LHCN-M2 (cell line): ENCODE measurements at places on chromosomes 1 and 21. TPM values are rescaled to one million over a fixed set of nuclear protein-coding genes. Genes with fewer than 3 reads are reported as not detected.

Gene TFAP2E
- 0.06 and 0.19 TPM in 2 replicates for total RNA-seq

Gene TMCO2
- not detected in 2 replicates for total RNA-seq

- DNase-seq: peak; percentile 29
Measured at GRCh38 chr1:179754041-179754624, 11.0 kb downstream of the FAM163A start.

DNA sequence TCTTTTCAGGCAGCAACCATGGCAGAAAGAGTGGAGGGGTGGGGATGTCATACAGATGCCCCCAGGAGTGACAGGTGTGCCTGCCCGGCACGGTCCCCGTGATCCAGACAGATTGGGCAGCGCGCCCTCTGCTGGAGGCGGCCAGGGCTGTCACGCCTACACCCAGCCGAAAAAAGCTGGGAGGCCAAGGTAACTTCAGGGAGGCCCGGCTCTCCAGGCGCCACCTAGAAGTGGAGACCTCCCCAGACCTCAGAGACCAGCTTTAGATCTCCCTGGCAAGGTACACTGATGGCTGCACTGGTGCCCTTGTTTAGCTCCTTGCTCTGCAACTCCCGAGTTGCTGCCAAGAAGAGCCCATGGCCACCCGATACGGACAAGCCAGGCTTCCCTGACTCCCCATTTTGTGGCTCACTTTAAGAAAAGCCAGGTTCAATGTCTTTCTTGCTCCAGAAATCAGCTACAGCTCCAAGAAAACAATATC lies 6.6 kb downstream of the GOLT1A start:
- peak; percentile 22 for DNase-seq

GRCh38 chr1:46969014-46969619 lies 27.8 kb upstream of the CYP4A11 start:
- DNase-seq: no peak

DNA sequence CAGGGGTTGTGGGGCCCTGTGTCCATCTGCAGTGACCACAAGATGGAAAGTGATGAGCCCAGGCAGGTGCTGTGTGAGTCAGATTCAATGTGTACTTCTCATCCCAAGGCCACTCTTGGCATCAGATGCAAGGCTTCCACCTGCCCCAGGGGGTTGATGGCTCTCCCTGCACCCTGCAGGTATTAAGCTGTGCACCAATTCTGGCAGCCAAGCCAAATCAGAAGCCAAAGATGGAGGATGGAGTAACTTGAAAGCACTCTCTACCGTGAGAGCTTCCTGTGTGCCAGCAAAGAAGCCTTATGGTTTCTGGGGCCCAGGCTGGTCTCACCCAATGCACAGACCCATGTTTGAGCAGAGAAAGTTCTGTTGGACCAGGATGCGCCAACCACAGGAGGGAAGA lies 44.3 kb upstream of the TENT5C start:
- DNase-seq: no peak

DNA sequence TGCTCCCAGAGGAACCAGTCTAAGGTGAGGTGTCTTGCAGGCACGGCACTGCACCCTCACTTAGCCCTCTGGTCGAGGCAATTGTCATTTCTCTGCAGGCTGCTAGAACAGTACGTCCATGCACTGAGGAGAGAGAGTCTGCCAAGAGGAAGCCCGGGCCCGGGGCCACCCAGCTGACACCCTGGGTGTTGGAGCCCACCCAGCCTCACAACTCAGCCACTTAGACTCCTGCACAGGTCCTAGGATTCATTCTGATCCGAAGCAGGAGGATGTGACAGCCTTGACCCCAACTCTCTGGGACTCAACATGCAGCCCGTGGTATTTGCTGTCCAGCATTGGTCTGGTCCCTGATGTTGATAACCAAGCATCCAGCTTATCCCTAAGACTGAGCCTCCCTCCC lies 111.9 kb downstream of the ADSS2 start:
- no peak for DNase-seq

Gene TLCD4
- 0.32 and 0.75 TPM in 2 replicates for total RNA-seq

GRCh38 chr1:119895102-119895501 lies 1.2 kb downstream of the ADAM30 start:
- DNase-seq: no peak

- peak; percentile 41 for DNase-seq
Measured at GRCh38 chr1:235821361-235821981, 45.2 kb downstream of the LYST start.

DNA sequence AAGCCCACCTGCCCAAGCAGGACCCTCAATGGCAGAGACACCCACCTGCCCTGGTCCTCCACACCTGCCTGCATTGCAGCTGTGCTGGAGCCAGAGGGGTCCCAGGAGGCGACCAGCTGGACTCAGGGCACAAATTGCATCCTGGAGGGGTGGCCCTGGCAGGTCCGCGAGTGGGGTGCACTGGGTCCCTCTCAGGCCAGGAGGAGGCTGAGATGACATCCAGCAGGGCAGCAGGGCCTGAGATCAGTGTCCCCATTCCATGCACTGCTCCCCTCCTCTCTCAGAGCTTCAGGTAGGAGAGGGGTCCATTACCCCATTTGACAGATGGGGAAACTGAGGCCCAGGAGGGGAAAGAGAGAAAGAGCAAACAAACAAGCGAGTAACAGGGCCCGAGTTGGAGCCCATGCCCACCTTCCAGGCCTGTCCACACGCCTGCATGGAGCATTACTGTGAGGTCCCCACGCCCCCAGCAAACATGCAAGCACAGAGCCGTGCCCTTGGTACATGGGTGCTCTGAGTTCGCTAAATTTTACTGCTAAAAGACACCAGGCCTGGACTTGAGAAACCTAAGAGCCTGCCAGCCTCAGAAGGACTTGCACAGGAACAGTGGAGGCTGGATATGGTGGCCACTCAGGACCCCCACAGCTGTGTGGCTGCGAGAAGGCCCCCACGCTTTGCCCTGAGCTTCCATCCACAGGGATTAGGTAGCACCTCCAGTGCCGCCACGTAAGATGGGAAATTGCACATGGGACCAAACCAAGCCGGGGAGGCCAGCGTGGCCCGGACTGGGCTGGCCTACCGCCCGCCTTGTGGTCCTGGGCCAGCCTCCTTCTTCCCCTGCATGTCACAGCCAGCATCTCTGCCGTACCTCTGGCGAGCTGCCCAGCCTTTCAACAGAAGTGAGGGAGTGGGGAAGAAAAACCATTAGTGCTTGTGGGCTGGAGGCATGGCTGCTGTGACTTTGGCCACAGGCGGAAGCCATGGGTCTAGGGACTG lies 7.4 kb downstream of the WNT3A start:
- DNase-seq: peak; percentile 47

Gene RNU1-2
- total RNA-seq: under 0.01 TPM in 1 of 2 replicates, not detected in the other

DNA sequence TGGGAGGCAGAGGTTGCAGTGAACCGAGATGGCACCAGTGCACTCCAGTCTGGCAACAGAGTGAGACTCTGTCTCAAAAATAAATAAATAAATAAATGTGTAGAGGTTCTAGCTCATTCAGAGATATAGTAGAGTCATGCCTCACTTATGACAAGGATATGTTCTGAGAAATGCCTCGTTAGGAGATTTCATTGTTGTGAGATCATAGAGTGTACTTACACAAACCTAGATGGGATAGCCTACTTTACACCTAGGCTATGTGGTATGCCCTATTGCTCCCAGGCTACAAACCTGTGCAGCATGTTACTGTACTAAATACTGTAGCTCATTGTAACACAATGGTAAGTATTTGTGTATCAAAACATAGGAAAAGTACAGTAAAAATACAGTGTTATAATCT lies 155.3 kb upstream of the JUN start:
- DNase-seq: no peak

Gene PTPN7
- total RNA-seq: not detected in 2 replicates

DNA sequence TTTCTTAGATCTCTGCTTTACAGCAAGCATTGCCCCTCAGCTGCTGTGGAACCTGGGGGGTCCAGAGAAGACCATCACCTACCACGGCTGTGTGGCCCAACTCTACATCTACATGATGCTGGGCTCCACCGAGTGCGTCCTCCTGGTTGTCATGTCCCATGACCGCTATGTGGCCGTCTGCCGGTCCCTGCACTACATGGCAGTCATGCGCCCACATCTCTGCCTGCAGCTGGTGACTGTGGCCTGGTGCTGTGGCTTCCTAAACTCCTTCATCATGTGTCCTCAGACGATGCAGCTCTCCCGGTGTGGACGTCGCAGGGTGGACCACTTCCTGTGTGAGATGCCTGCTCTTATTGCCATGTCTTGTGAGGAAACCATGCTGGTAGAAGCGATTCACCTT lies 33.4 kb upstream of the OR2B11 start:
- no peak for DNase-seq

- DNase-seq: peak; percentile 53
Measured at GRCh38 chr21:15199414-15200383, 134.9 kb upstream of the NRIP1 start.

Gene IL12RB2
- total RNA-seq: not detected in 2 replicates

DNA sequence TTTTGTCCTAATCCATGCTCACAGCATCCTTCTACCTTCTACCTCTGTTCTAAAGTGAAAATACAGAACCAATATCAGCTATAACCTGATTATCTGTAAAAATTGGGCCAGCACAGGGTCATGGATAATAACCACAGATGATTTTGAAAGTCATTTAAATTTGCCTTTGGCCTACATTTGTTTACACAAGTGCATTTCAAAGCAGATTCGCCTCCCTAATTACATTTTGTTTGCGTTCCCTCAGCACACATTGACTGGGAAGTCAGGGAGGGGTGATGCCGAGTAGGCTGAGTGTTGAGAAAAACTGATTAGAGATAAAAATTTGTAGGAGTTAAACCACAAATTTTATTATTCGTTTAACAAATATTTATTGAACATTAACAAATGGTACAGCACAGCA lies 19.2 kb upstream of the RGS8 start:
- no peak for DNase-seq

GRCh38 chr1:237685551-237685950 lies 205.2 kb downstream of the ZP4 start:
- no peak for DNase-seq

DNA sequence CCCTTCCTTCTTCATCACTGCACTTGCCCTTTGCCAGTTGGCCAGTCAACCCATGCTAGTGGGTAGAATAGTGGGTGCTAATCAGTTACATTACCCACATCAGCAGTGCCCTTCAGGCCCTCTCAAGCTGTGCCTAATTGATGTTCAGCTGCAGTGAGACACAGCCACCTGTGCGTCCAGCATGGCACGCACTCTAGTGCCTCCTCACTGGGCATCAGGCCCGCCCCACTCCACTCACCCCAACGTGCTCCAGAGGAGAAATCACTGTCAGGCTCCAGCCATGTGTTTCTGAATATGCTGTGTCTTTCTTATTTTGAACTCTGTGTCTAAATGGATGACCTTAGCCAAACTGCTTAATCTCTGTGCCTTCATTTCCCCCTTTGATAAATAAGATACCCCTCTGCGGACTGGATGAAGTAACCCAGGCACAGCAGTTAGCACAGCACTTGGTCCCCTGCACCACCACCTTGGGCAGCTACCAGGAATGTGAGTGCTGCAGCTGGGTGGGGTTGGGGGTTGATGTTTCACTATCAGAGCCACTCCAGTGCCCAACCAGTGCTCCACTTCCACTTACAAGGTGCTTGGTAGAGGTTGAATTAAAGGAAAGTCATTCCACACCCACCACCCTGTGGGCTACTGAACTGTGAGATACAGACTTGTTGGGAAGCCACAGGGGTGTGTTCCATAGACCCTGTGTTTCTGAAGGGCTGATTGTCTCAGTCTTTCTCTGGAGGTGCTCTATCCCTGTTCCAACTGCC lies 8.9 kb upstream of the ADORA3 start:
- DNase-seq: no peak

Gene THRAP3
- 71.0 and 87.7 TPM in 2 replicates for total RNA-seq

Gene TNFRSF14
- total RNA-seq: 13.1 TPM in 2 replicates

DNA sequence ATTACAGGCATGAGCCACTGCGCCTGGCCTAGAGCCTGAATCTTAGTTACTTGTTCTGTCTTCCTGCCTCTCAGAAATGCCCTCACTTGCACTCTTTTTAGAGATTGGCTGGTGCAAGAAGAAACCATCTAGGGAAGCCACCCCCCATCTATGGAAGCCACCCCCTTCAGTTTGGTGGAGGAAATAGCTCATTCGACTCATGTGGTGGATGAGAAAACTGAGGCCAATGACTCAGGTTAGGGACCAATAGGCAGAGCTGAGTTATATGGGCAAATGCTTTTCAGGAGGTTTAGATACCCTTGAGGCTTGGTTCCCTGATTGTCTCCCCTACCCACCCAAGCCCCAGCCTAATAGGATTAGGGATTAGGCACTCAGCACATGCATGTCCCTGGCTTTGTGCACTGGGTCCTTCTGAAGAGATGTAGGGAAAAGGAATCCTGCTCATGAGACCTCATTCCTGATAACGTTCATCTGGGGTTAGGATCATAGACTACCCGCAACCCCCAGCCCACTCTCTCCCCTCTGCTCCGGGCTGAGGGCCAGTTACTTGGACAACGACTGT lies 77.1 kb downstream of the PAX7 start:
- DNase-seq: no peak

DNA sequence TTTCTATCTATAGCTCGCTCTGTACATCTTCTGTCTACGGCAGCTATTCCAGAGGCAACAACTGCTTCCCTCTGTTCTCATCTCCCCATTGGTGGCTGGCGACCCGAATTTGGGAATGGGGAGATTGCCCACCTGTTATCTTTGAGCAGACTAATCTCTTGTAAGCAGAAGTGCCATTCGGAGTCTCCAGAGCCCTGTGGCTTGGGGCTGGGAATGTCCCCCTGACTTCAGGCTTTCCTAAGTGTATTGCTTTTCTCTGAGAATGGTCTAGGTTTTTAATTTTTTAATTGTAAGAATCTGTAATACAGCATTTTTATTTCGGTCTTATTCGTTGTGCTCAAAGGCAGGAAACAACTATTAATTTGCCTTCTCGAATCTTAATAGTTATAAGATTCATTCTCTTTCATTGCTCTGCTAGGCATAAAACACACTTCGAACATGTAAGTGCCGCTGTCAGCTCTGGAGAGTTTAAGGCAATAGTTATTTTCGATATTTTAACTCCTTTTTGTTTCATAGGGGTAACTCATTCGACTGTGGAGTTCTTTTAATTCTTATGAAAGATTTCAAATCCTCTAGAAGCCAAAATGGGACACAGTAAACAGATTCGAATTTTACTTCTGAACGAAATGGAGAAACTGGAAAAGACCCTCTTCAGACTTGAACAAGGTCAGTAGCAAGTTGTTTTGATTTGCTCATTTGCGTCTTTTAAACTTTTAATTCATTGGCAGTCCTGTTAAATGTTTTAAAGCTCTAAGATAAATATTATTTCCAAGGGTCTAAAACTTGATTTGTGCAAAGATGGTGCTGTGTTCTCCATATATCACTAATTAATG lies 514 bp downstream of the AGL start:
- DNase-seq: no peak

Gene SLFNL1
- 0.17 TPM in 1 of 2 replicates, not detected in the other for total RNA-seq

Gene BACE2
- total RNA-seq: 14.4 and 17.4 TPM in 2 replicates
